ENCODE measurements at places on chromosomes 2 and 18. TPM values are rescaled to one million over a fixed set of nuclear protein-coding genes. Genes with fewer than 3 reads are reported as not detected.
A peak's percentile ranks its signal among the peaks of the same experiment; 100 is the strongest.

GRCh38 chr18:1014951-1015624 is 110.4 kb downstream of the ADCYAP1 start:
- DNase-seq = peak; percentile 22

SERPINB11 gene
- not detected for total RNA-seq

GRCh38 chr2:203149194-203149593 is 89.6 kb upstream of the CYP20A1 start:
- H3K27me3 ChIP-seq = no peaks in the 10 kb centered on the region
- no peak for DNase-seq
- H3K4me1 ChIP-seq = no peaks in the 10 kb centered on the region
- no peak overlapping the region for H3K27ac ChIP-seq

KCNG3 gene
- not detected for total RNA-seq

- DNase-seq = no peak
- no peak overlapping the region for H3K4me3 ChIP-seq
- no peak overlapping the region for H3K27ac ChIP-seq
- no peaks in the 10 kb centered on the region for H3K36me3 ChIP-seq
- H3K4me1 ChIP-seq = no peaks in the 10 kb centered on the region
- no peaks in the 10 kb centered on the region for H3K27me3 ChIP-seq
These were observed 333.7 kb upstream of the SKOR2 start for GRCh38 chr18:47585136-47585535.

- no peaks in the 10 kb centered on the region for H3K36me3 ChIP-seq
- no peak for DNase-seq
- H3K4me3 ChIP-seq = no peak overlapping the region
- H3K27me3 ChIP-seq = no peaks in the 10 kb centered on the region
These were observed 57.1 kb downstream of the EMX1 start for GRCh38 chr2:72974436-72974754.

PPM1G gene
- 75.1 TPM for total RNA-seq

GRCh38 chr2:208638059-208638458 is 231.5 kb downstream of the PTH2R start:
- H3K27ac ChIP-seq = no peak overlapping the region
- no peaks in the 10 kb centered on the region for H3K4me1 ChIP-seq
- no peak overlapping the region for H3K4me3 ChIP-seq
- H3K36me3 ChIP-seq = no peaks in the 10 kb centered on the region

GRCh38 chr2:85264471-85264870 is 63.3 kb downstream of the TGOLN2 start:
- H3K36me3 ChIP-seq = no peaks in the 10 kb centered on the region
- no peaks in the 10 kb centered on the region for H3K27me3 ChIP-seq

NT5DC4 gene
- total RNA-seq = not detected

GRCh38 chr2:209610631-209611030 is 161.0 kb upstream of the UNC80 start:
- no peaks in the 10 kb centered on the region for H3K36me3 ChIP-seq
- H3K27ac ChIP-seq = no peak overlapping the region
- no peak for DNase-seq
- no peaks in the 10 kb centered on the region for H3K4me1 ChIP-seq

DNA sequence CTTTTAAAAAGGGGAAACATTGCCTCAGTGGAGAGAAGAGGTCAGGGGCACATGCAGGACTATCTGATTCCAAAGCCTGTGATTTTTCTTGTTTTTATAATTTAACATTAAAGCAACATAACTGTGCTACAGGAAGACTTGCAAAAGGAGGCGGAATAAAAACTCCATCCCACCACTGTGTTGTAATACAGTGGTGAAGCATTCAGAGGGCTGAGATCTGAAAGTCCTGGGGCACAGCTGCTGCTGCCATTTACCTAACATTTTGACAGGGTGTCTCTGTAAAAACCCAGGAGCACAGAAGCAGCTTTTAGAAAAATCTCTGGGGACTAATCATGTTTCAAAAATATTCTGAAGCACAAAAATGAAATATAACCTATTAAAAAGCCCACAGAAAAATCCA is 97.6 kb downstream of the GRB14 start:
- H3K36me3 ChIP-seq = no peaks in the 10 kb centered on the region
- no peak overlapping the region for H3K27ac ChIP-seq
- no peaks in the 10 kb centered on the region for H3K27me3 ChIP-seq
- no peak overlapping the region for H3K4me3 ChIP-seq
- peak; percentile 7 for DNase-seq

GRCh38 chr2:182240862-182241371 is 185.9 kb downstream of the PDE1A start:
- no peaks in the 10 kb centered on the region for H3K36me3 ChIP-seq
- H3K4me1 ChIP-seq = no peaks in the 10 kb centered on the region
- no peak overlapping the region for H3K27ac ChIP-seq
- no peaks in the 10 kb centered on the region for H3K27me3 ChIP-seq

- no peak overlapping the region for H3K4me3 ChIP-seq
- H3K27ac ChIP-seq = no peak overlapping the region
- no peaks in the 10 kb centered on the region for H3K36me3 ChIP-seq
- no peaks in the 10 kb centered on the region for H3K27me3 ChIP-seq
- DNase-seq = no peak
These were observed 1757.9 kb upstream of the LRRTM1 start for GRCh38 chr2:82062463-82062862.

DNA sequence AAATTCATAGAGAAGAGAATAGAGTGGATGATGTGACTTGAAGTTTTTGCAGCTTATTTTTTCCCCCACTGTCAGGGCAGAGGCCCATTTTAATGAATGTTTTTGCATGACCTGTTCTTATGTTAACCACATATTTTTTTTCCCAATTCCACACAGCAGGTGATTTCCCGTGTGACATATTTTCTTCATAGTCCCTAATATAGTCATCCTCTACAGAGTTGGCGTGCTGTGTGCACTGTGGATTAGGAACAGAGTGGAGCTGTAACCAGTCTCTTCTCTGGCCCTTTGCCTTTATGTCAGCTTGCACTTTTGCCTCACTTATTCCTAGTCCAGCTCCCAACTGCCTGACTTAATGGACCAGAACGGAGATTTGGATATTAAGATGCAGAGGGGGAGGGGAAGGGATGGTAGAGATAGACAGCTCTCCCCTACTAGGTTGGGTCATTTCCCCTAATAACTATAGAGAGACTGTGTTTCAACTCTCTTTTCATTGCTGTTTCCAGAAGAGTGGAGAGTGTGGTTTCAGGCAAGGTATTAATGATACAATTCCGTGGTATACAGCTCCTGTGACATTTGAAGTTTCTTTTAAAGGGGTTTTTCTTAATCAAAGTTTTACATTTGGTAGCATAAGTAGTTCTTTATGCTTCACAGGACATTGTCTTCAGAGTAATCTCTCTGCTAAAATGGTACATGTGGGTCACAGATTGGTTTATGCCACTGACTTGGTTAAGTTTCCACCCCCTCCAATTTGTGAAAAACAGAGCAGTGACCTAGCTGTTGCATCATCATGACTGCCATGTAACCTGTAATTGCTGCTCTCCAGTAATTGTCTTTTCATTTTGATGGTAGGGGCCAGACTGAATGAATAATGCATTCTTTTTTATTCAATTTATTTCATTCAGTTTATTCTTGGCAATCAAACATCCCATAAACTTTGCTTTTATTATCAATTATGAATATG is 161.3 kb downstream of the HAUS1 start:
- no peak overlapping the region for H3K4me3 ChIP-seq
- no peak for DNase-seq
- H3K4me1 ChIP-seq = peaks cover 23% of the 10 kb centered on the region
- peaks cover 18% of the 10 kb centered on the region for H3K36me3 ChIP-seq

Data from GM23248 (cell line).